Hepatic stellate cell (primary cell): ENCODE measurements at places on chromosomes 11 and 22.

DNA sequence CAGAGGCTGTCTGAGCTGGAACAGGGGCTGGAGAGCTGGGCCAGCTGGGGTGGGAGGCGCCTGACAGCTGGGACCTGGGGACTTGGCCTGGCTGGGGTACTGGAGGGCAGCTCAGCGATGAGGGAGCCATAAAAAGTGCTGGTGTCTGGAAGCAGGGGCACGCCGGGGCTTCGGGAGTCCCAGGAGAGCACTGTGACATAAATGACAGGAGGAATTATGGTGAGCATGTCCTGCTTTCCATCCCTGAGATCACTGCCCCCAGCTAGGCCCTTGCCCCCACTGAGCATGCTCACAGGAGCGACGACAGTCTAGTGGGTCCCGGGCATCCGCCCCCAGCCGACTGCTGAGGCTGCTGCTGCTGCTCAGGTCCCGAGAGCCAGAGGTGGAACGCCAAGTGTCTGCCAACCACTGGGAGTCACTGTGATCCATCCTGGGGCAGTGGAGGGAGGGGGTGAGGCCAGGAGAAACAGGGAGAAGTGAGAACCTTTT, 6.2 kb downstream of the ROBO4 start:
- no peak for DNase-seq

DNA sequence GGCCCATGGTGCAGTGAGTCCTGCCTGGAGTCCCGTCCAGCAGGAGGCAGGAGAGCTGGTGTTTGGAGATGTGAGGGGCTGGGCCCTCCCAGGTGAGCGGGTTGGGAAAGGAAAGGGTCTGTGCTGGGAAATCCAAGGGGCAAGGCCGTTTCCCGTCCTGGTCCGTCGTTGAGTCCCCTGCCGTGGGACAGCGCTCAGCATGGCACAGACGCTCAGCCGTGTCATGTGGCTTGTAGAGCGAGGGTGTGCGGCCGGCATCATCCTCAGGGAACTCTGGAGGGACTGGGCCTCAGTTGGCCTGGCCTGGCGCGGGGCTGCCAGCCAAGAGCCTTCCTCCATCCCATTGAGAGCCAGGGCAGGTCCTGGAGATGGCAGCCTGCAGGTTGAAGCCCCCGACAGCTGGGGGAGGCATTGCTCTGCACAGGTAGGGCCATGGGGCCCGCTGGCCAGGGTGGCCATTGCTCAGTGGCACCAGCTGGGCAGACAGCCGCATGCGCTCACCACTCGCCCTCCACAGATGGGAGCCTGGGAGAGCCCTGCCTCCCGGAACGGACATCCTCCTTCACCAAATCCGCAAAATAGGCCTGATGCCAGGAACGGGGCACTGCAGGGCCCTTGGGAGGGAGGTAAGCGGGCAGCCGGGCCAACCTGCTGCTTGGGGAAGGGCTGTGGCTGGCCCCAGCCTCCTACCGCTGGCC, 28.7 kb downstream of the KCNQ1 start:
- no peak for DNase-seq

- no peak for DNase-seq
These were observed 374.6 kb downstream of the INSC start for GRCh38 chr11:15489281-15489680.

GRCh38 chr11:65165410-65166317, 4.4 kb upstream of the SPDYC start:
- no peak for DNase-seq

DNA sequence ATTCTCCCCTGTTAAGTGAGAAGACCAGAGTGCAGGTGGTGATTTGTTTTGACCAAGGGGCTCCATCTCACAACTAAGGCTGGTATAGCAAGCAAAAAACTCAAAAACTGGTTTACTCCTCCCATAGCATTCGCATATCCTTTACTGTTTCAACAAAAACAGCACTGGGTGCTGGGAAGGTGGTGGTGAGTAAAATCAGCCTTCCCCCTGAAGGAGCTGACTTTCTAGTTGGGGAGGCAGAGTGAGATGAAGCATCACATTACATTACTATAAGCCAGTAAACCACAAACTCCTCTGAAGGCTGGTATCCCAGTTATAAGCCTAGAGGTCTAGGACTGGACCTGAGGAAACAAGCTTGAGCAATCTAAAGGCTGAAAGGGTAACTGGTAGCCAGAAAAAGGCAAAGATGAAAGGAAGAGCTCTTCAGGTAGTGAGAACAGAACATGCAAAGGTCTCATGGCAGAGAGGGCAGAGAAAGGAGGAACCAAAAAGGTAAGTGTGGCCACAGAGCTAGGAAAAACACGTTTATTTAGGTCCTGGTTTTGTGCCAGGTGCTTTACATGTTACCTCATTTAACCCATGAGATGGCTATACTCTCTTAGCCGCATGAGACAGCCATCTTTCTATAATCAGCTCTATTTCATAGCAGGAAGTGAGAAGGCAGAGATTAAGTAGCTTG, 22.3 kb downstream of the TMEM123 start:
- no peak for DNase-seq

GRCh38 chr11:109789901-109790300, 303.3 kb upstream of the ZC3H12C start:
- DNase-seq, result no peak

- DNase-seq, result no peak
These were observed 46.3 kb upstream of the SLC22A12 start for GRCh38 chr11:64544616-64545296.

DNA sequence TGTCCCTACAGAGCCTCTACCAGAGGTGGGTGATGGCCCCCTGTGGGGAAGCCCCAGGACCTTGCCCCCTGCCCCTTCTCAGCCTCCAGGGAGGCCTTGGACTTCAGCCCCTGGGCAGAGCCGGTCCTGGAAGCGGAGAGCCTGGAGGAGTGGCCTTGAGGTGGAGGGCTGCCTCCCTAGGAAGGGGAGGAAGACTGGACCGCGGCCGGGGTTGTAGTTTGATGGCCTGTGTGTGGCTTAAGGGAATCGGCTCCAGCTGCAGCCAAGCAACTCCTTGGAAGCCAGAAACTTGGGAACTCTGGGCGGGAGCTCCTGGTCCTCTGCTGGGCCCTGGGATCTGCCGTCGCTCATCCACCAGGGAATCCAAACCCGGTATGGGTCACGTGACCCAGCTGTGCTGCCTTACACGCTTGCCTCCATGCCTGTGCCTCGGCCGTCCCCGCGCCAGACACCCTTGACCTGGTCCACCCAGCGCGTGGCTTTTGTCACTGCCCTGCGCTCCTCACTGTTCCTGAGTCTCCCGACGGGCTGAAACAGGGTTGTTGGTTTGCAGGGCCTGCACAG, 23.5 kb upstream of the ARHGAP8 start:
- DNase-seq, result no peak

- no peak for DNase-seq
These were observed 48.6 kb downstream of the TRIM29 start for GRCh38 chr11:120089036-120090001.

- no peak for DNase-seq
These were observed 2.3 kb upstream of the IL17REL start for GRCh38 chr22:50014655-50015401.

- peak; percentile 4 for DNase-seq
These were observed 354.4 kb downstream of the SOX6 start for GRCh38 chr11:16001899-16002426.

GRCh38 chr11:2355000-2355644, 22.0 kb upstream of the CD81 start:
- DNase-seq, result peak; percentile 64

GRCh38 chr22:50238755-50239154, 6.1 kb downstream of the TUBGCP6 start:
- no peak for DNase-seq

DNA sequence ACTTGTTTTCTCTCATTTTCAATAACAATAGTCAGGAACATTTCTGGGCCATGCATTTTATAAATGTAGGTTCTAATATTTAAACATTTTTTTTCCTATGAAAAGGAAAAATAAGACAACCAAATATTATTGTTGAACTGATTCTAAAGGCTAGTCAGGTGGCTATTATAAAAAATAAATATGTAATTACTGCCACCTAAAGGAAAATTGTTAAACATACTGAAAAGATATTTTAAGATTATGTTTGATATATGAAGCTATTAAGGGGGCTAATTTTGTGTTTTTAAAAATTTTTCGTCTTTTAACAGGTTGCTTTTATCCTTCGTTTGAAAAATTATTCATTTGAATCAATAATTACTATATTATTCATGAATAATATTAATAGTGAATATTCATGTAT, 62.2 kb upstream of the FDX1 start:
- no peak for DNase-seq

GRCh38 chr11:8683115-8683807, 669 bp downstream of the RPL27A start:
- DNase-seq, result no peak

GRCh38 chr11:64799256-64799622, 3.8 kb downstream of the MAP4K2 start:
- no peak for DNase-seq

DNA sequence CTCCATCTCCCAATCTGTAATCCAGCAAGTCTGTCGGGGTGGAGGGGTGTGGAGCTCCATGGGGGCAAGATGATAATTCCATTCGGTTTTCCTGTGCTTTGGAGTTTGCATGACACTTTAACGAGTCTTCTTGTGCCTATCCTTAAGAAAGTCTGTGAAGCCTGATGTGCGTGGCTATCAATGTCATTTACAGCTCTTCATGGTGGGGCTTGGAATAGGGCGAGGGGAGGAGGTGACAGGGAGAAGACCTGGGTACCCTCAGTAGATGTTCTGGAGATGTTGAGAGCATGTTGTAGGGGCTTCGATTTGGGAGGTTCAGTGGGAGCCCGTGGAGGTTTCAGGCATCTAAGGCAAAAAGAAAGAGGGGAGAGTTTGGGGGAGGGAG, 579 bp upstream of the PHLDB1 start:
- DNase-seq, result no peak

DNA sequence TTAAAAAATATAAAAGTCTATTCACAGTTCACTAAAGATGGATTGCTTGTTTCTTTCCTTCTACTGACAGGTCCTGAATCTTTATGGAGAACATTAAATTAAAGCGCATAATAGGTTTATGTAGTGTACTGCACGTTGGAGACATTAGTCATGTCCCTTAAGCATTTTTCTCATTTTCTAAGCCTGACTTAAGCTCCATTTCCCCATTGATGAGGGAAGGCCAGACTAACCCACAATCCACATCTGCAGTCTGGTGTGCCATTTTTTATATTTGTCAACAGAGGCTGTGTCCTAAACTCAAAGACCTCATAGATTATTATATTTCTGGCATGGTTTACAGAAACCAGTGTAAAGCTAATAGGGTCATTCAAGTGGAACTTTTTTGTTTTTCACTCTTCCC, 39.9 kb downstream of the CADM1 start:
- no peak for DNase-seq

DNA sequence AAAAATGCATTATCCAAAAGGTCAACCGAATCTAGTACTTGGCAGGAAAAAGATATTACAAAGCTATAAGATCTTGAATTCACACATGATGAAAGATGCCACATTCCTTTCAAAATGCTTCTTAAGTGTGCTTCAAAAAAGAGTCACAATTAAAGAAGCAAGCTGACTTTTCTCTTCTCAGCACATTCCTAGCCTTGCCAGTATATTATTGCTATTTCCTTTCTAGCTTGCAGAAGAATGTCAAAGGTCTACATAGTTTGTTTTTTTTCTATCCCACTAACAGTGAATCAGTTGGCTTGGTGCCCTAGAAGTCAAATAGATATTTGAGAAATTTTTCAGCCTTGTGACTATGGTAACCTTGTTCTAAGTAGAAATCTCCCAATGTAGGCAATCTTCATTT, 56.8 kb downstream of the GUCY1A2 start:
- peak; percentile 31 for DNase-seq

GRCh38 chr11:68150037-68150436, 28.8 kb upstream of the CHKA start:
- no peak for DNase-seq

GRCh38 chr11:44509296-44509695, 56.2 kb upstream of the CD82 start:
- no peak for DNase-seq

GRCh38 chr11:95531116-95531515, 258.5 kb downstream of the FAM76B start:
- DNase-seq, result no peak

DNA sequence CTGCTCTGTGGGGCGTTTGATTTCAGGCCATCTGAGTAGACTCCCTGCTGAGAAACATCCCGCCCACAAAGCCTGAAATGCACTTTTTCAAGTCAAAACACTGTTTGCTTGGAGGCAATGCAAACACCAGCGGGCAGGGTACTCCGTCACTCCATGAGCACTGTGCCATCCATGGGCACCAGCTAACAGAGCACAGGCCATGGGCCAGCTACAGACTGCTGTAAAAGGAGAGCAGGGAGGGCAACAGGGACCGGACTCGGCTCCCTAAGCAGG, 16.6 kb upstream of the EFCAB6 start:
- DNase-seq, result no peak

- DNase-seq, result no peak
These were observed 83.2 kb upstream of the CLDN5 start for GRCh38 chr22:19607192-19608002.

DNA sequence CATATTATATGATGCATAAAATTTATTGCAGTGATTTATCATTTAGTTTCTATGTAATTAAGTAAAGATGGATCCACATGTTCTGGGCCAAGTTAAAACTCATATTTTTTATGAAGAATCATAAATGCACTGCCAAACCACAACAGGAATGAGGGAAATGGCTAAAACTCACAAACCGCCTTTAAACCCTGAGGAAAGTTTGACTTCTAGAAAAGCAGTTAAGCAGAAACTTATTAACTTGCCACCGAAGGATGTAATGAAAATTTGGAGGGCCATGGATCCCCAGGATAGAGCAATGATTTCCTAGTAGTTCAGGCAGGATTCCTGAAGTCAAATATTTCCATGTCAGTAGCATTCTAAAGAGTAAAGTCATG, 218.3 kb upstream of the CTSC start:
- no peak for DNase-seq

- no peak for DNase-seq
These were observed 10.0 kb downstream of the TBX1 start for GRCh38 chr22:19770349-19771220.
